ENCODE measurements at places on chromosomes 12 and 14. TPM values are rescaled to one million over a fixed set of nuclear protein-coding genes. Genes with fewer than 3 reads are reported as not detected.

MSRB3 gene
- 5.8 TPM for total RNA-seq

RPS26 gene
- 233 TPM for total RNA-seq

NR1H4 gene
- 3.6 TPM for total RNA-seq

ABCD4 gene
- 19.0 TPM for total RNA-seq

EVL gene
- 5.1 TPM for total RNA-seq

GDF11 gene
- total RNA-seq: 0.72 TPM

PLA2G1B gene
- total RNA-seq: not detected

KIF5A gene
- total RNA-seq: under 0.01 TPM

INTS13 gene
- total RNA-seq: 44.6 TPM

IFNG-AS1 gene
- under 0.01 TPM for total RNA-seq

SYNDIG1L gene
- not detected for total RNA-seq

EFS gene
- total RNA-seq: 7.7 TPM

CFAP54 gene
- 0.85 TPM for total RNA-seq

STYK1 gene
- 5.1 TPM for total RNA-seq

ACOT6 gene
- 0.43 TPM for total RNA-seq

INSM2 gene
- total RNA-seq: not detected

CCDC197 gene
- total RNA-seq: not detected

CCDC175 gene
- not detected for total RNA-seq

PIANP gene
- total RNA-seq: not detected

BDKRB1 gene
- 3.6 TPM for total RNA-seq

PABPN1 gene
- total RNA-seq: 64.1 TPM

ACTN1 gene
- total RNA-seq: 115 TPM

GPATCH2L gene
- 33.0 TPM for total RNA-seq

DIO3 gene
- not detected for total RNA-seq

MUCL1 gene
- total RNA-seq: not detected

TCTN1 gene
- 11.6 TPM for total RNA-seq

SIX6 gene
- total RNA-seq: not detected

CCDC177 gene
- not detected for total RNA-seq

C12orf42 gene
- total RNA-seq: not detected

KRT83 gene
- total RNA-seq: under 0.01 TPM

ACSS3 gene
- 2.9 TPM for total RNA-seq

GPN3 gene
- 19.5 TPM for total RNA-seq

MAP3K12 gene
- 4.7 TPM for total RNA-seq
